ENCODE measurements at places on chromosomes 1 and 21.

DNA sequence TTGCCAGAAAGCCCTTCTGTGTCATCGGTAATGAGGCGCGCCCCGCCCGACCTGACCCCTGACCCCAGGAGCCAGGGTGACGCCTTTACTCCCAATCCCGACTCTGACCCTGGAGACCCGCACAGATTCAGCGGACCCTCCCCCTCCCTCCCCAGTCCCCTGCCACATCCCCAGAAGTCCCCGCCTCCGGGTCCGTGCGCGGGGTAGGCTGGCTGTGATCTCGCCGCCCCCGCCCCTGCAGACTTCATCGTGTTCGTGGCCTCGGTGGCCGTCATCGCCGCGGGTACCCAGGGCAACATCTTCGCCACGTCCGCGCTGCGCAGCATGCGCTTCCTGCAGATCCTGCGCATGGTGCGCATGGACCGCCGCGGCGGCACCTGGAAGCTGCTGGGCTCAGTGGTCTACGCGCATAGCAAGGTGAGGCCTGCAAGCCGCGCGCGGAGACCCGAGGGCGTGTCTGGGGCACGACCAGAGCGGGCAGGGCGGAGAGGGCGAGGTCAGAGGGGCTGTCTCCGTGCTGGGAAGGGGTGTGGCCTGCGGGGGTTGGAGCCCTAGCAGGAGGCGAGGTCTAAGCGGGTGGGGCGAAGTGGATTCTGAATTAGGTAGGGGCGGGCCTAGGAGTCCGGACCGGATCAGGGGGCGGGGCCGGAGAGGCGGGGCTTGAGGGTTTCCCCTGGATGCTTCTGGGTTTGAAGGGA, 34.8 kb downstream of the KCNQ4 start:
- DNase-seq, result peak; percentile 4

DNA sequence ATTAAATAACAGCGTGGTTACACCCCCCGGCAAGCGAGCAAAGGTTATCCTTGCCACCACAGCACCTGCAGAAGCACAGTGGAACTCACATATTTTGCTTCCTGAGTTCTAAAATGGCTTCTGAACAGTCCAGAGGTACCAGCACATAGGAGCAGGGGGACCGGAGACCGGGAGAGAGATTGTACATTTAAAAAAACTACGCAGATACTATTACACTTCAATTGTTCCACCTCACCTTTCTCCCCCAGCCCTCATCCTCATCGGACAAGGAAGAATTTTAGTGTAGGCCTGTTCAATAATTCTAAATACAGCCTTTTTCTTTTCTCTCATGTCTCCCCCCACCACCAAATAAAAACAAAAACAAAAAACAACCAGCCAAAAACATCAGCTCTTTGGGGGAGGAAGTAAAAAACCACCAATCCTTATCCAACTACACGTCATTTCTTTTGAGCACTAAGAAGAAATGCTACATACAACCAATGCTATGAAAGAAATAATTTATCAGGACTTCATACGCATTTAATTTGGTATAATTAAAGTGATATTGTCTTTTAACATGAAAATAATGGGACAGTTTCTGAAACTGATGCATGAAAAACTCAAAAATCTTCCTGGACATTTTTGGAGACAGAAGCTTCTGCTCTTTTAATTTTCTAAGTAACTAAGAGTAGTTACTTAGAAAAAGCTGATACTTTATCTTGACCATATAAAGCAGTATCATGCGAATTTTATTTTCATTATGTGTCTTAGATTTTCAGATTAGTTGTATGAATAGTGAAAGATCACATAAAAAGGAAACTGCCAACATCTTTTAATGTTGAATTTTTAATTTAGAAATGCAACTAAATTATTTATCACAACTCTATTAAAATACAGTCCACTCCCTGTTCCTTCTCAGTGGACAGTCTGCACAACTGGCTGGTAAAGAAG, 9.1 kb downstream of the CDKN2C start:
- DNase-seq, result peak; percentile 27

- no peak for DNase-seq
These were observed 199.0 kb downstream of the USH2A start for GRCh38 chr1:216224233-216224632.

DNA sequence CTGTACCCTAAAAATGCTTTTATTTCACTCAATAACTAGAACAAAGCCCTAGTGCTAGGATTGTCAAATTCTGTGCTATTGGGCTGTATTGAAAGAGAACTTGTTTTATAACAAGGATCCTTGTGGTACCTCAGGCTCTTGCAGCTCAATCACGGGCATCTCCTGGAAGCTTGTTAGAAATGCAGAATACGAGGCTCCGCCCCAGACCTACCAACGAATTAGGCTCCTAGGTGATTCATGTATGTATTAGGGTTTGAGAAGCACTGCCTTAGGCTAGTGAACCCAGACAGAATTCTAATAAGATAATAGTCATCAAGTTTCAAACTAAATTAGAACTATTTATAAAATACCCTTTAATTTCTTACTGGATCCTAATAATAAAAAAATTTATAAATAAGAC, 45.6 kb downstream of the ZZZ3 start:
- no peak for DNase-seq

GRCh38 chr1:107692580-107693345, 272.2 kb downstream of the VAV3 start:
- DNase-seq, result no peak
